ENCODE measurements at places on chromosomes 12 and 14.

DNA sequence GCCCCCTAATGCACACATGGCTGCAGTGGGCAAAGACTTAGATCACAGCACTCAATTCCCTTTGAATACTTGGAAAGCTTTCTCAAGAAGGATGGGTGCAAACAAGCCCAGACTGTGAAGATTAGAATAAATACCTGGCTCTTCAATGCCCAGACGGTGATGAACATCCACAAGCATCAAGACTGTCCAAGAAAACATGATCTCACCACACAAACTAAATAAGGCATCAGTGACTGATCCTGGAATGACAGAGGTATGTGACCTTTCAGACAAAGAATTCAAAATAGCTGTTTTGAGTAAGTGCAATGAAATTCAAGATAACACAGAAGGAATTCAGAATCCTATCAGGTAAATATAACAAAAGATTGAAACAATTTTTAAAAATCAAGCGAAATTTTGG, 43.8 kb upstream of the ZDHHC17 start:
- DNase-seq, result no peak

DNA sequence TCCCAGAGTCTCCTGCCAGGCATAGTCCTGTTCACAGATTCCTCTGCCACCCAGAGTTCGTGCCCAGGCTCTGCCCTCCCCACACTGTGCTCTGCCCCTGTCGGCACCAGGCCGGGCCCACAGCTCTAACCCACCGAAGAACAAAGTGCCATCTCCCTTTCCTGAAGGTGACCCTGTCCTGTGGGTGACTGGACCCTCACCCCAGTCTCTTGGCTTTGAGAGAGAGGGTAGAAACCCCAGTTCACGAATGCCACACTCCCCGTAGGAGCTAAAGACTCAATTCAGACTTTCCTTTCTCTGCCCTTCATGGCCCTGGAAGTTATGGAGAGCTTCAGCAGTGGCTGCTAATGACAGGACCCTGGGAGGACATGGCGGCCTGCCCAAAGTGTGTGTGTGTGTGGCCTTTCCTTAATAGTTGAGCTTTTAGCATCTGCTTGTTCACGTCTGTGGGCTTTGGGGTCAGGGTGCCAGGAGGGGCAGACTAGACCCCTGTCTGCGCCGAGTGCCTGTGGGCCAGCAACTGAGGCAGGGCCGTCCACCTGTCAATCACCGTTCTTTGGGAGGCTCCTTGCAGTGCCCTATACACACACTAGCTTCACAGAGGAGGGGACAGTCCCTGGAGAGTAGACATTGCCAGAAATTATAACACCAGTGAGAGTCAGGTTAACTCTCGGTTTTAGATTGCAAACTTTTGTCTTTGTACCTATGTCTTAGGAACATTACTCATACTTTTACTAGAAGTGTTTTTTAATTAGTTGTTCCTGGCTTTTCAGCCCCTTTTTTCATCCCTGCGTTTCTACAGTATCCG, 84.6 kb upstream of the DYNC1H1 start:
- no peak for DNase-seq

- no peak for DNase-seq
These were observed 1.2 kb downstream of the ITGB7 start for GRCh38 chr12:53205747-53206419.

GRCh38 chr14:104294983-104295680, 156.7 kb downstream of the KIF26A start:
- DNase-seq, result no peak

GRCh38 chr12:34348836-34349672, 326.8 kb downstream of the ALG10 start:
- DNase-seq, result no peak

DNA sequence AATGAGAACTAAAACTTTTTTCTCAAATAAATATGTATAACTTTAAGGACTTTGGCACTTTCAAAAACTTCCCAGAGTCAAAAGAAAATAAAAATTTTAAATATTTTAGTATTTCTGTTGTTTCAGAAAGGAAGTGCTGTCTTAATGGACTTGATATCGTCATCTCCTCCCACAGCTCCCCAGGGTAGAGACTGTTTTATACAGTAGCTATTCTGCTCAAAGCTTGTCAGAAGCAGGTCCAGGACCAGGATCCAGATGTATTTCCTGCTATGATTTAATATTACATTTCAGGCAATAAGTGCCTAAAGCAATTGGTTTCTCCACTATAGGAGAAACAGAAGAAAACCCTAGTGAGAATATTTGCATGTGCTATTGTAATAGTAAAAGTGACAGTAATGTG, 218.5 kb upstream of the G2E3 start:
- DNase-seq, result no peak

DNA sequence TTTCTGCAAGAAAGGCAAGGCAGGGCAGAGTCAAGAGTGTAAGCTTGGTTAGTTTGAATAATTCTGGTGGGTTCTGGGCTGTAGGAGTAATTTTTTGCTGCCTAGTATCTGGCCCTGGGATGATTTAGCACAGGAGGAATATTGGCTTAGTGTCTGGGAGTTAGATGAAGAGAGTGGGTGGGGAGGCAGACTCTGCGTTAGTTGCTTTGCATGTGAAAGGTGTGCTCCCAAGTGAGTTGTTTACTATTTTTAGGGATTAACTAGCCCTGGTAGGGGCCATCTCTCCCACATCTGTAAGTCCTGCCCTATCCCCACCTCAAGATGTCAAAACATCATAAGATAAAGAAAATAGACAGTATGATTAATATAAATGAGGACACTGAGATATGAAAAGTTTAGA, 249.7 kb downstream of the LRIG3 start:
- peak; percentile 29 for DNase-seq

DNA sequence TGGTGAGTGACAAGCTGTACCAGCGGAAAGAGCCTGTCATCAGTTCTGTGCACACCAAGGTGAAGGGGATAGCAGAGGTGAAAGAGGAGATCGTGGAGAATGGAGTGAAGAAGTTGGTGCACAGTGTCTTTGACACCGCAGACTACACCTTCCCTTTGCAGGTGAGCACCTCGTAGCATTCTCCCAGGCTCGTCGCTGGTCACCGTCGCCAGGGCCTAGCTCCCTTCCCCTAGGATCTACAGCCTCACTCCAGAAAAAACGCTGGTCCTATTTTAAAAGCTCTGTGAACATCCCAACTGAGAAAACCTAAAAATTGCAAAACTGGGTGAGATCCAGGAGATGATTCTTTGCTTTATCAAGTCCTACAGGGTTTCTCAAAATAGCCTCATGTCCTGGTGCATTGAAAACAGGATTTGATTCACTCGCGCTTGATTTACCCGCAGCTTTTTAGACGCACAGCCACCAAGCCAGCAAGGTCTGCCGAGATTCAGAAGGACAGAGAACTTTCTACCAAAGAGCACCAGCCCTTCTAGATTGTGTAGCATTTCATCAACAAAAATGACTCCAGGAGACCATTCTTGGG, 22.2 kb downstream of the P2RX7 start:
- DNase-seq, result no peak

- no peak for DNase-seq
These were observed 66.2 kb upstream of the SLC38A2 start for GRCh38 chr12:46438719-46439319.

DNA sequence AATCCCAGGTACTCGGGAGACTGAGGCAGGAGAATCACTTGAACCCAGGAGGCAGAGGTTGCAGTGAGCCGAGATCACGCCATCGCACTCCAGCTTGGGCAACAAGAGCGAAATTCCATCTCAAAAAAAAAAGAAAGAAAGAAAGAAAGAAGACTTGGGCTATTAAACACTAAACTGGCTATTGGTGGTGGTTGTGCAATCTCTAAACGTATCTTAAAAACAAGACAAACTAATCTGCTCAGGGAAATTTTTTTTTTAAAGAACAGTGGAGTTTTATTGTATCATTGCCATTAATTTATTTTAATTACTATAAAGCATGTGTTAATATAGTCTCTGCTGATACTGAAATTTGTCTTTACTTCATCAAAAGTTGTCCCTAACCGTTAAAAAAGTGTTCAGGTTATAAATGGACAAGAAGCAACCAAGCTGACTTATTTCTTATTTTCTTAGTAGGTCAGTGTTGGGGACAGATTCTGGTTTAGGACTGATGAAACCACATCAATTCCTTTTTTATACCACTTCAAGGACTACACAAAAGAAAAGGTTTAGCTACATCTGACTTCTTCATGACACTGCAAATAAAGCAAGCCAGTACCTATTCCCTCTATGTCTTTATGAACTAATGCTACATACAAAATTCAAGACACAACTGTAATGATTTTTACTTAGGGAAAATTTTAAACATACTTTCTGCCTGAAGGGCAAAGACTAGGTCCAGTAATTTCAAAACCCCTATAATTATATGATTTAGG, 68.7 kb upstream of the KRAS start:
- DNase-seq, result no peak

DNA sequence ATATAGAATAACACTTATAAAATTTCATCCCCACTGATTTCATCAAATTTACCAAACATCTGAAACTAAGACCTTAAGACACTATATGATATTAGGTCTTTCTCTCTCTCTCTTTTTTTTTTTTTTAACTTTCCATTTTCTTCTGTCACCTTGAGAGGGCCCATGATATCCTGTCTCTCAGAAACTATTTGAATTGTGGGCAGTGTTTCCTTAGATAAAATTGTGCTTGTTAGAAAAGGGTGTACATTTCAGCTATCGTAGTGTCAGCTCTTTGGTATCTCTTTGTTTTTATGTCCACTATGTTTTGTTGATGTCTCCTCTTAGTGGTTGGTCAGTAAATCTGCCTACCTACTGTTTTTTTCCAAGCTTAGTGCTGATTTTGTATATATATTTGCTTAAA, 23.8 kb downstream of the DNM1L start:
- DNase-seq, result no peak

DNA sequence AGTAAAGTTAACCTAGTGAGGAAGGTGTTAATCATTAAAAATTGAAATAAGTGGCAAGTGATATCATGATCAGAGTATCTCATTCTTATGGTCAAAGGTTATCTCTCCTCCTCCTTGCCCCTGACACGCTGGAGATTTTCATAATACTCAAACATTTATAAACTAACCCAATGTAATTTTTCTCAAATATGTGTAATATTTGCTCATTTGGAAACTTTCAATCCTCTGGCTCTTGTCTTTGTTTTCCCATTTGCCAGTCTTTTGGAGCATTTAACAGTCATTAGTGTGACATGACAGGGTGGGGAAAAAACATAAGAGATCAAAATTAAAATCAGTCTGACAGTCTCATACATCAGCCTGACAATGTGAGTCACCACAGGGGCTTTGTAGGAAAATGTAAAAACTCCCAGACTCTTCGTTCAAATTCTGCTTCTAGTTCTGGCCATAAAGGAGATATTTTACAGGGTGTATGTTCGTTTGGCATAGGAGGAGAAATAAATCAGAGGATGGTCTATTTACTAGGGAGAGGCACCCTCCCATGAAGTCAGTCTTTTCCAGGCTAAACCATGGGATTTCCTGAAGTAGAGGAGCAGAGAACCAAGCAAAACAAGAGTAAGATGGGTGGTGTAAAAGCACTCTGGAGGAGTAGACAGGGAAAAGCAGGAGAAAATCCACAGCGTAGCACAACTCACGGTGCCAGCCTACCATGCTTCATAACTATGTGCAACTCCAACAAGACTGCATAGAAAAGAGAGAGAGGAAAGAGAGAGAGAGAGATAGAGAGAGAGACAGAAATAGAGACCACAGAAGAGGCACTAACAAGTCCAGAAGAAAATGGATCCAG, 369.2 kb upstream of the PDE3A start:
- no peak for DNase-seq

All from iPS-NIHi11 (cell line).